ENCODE measurements at places on chromosomes 3 and 15. TPM values are rescaled to one million over a fixed set of nuclear protein-coding genes. Genes with fewer than 3 reads are reported as not detected.

Gene STX19
- 0.26 TPM for polyA plus RNA-seq

Gene TICRR
- polyA plus RNA-seq, result 7.2 TPM

Gene ZMYND10
- polyA plus RNA-seq, result 3.4 TPM

Gene EAF2
- polyA plus RNA-seq, result 8.0 TPM

Gene GPR149
- not detected for polyA plus RNA-seq

DNA sequence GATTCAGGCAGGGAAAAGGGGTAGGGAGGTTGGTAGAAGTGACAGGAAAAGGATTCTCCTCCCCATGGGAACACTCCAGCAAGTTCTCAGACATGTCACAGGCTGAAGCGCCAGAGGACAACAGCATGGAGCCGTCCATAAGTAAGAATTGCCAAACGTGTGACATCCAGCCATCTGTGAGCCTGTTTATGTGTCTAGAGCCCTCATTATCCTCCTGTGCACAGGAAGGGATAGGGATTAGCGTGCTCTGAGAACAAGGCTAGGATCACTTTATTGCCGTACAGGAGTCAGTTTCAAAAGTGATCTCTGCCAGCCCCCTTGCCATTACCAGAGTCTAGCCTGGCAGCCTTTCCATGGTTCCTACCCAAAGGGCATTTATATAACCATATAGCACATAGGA lies 549.5 kb downstream of the NTRK3 start:
- no peak for DNase-seq

DNA sequence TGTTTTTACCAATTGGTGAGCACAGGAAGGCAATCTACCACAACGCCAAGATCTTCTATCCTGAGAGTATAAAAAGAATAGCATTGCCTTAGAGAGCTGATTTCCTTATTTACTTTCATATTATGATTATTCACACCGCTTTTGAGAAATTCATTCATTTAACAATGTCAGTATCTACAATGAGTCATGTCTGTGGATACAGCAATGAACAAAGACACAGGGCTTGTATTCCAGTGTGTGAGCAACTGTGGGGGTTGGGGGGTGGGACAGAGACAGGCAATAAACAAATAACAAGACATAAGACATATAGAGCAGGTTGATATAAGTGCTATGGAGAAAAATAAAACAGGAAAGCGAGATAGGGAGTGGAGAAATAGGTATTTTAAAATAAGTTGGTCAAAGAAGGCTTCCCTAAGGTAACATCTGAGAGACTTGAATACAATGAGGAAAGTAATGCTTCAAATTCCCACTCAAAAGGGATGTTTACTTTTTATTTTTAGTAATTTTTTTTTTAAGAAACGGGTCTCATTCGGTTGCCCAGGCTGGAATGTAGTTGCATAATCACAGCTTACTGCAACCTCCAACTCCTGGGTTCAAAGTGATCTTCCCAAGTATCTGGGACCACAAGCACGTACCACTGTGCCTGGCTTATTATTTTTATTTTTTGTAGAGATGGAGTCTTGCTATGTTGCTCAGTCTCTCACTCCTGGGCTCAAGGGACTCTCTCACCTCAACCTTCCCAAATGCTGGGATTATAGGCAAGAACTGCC lies 45.7 kb downstream of the PGBD4 start:
- DNase-seq, result no peak

DNA sequence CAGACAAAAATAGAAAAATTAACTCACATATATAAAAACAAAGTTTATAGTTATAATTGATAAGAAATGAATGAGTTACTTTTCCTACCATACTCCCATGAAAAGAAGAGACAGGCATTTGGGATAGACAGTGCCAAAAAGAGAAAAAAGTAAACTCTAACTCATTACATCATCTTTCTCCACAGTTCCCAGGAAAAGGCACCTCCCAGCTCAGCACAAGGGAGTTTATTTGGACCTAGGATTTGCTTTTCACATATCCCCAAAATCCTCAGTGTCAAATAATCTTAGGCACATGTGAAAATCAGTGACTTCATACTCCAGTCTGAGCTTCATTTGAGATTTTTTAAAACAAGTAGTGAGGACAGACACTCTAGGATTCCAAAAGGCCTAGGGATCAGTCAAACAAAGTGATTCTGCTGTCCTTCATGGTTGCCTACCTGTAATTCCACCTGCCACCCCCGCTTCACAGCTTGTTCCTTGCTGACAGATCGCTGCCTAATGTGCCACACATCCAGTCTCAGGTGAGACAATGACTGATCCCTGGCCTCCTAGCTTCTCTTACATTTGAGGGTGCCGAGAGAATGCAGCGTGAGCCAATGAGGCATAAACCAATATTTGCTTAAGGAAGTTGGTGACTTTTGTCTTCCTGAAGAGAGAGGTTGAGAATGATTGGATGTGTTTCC lies 573.7 kb downstream of the TBL1XR1 start:
- DNase-seq, result no peak

GRCh38 chr15:37765786-37766185 lies 168.7 kb upstream of the TMCO5A start:
- no peak for DNase-seq

- no peak for DNase-seq
Measured at GRCh38 chr15:95295896-95296625, 1034.4 kb upstream of the NR2F2 start.

- DNase-seq, result no peak
Measured at GRCh38 chr3:111802163-111802625, 56.9 kb upstream of the PHLDB2 start.

DNA sequence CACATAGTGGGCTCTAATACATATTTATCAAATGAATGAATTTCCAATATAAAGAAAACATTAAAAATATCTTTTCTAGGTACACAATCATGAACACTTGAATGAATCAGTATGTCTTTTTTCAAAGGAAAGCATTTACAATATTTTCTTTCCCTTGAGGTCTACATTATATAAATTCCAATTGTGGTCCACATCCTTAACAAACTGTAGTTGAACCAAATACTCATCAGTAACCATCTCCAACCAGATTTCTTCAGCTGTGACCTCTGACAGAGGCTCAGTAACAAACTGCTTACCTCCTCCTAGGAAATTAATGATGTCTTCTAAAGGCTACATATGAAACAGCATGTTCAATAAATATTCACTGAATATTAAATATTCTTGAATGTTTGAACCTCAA lies 58.8 kb downstream of the CFAP20DC start:
- no peak for DNase-seq
